ENCODE measurements at places on chromosomes 5 and 9.

- DNase-seq, result no peak
These were observed 108.9 kb downstream of the PSD2 start for GRCh38 chr5:139904566-139904815.

DNA sequence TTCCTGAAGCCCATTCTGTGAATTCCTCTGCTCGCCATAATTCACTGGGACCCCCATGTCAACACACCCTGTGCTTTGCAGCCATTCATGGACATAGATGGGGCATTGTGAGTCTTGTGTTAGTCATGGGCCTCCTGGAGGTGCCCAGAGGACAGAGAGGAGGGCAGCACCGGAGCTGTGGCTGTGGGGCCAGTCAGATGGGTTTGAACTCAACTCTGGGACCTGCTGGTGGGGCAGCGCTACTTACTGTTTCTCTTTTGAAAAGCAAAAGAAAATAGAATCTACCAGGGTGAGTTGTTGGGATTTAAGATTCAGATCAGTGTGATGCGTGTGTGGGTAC, 11.3 kb upstream of the EXOC3 start:
- no peak for DNase-seq

DNA sequence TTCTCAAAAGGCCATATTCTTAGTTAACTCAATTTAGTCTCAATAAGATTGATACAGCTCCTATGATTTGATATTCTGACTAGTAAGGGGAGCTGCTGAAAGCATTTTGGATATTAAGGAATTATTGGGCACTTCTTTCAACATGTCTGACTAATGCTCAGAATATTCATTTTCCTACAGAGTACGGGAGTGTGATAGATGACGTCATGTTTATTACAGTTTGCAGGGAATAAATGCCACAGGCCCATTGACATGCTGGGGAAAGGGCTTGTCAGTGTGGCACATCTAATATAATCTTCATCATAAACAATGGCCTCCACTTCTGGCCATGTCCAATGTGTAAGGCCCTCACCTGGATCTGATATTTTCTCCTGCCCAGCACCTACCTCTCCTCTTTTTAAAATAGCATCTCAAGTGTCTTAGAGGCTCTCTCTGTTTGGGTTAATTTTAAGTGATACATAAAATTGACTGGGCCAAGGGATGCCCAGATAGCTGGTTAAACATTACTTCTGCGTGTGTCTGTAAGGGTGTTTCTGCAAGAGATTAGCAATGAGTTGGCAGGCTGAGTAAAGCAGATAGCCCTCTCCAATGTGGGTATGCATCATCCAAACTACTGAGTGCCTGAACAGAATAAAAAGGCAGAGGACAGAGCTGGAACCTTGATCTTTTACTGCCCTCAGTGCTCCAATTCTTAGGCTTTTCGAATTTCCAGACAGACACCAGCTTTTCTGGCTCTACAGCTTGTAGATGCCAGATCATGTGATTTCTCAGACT, 99.3 kb downstream of the SLC24A2 start:
- no peak for DNase-seq

- DNase-seq, result no peak
These were observed 66.1 kb downstream of the DNAH5 start for GRCh38 chr5:13878357-13878756.

- no peak for DNase-seq
These were observed 353.3 kb downstream of the GADD45G start for GRCh38 chr9:89958086-89958485.

- DNase-seq, result no peak
These were observed 32.1 kb upstream of the CLINT1 start for GRCh38 chr5:157890836-157891597.

DNA sequence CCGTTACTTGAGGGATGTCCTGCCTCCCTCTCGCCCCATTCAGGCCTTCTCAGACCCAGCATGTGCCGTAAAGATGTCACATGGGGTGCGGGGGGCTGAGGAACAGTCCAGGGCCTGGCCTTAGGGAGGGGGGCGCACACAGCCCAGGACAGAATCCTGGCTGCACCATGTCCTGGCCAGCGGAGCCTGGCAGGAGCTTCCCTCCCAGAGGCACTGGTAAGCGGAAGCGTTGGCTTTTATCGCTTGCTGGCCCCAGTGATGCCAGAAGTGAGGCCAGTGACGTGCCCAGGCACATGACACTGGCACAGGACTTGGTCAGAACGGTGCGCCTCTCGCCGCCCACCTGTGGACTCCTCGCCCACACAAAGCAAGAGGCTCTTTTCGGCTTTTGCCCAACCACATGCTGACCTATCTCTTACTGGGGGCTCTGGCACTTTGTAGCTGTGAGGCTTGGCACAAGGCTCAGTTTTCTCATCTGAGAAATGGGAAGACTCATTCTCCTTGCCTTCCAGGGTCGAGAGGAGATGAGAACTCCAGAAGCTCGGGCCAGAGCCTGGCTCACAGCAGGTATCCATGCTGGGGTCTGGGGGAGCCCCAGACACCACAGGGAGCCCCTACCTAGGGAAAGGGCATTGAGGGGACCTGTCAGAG, 59.0 kb downstream of the LMX1B start:
- DNase-seq, result no peak

GRCh38 chr5:176181271-176181855, 56.9 kb upstream of the SIMC1 start:
- DNase-seq, result no peak

GRCh38 chr5:59656351-59657254, 236.9 kb downstream of the PDE4D start:
- no peak for DNase-seq

DNA sequence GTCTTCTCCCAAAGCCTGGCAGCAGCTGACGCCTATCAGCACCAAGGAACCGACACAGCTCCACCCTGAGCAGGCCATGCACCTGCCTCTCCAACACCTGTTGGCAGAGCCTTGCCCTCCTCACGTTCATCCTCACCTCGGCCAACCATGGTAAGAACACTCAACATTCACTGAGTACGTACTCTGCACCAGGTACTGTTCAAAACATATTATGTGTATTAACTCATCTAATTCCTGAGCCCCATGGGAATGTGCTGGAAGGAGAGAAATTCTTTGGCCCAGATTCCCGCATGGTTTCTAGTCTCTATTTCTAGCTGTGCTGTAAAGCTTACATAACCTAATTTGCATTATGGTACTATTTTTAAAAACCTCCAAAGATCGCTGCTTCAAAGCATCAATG, 86.1 kb downstream of the GPR21 start:
- no peak for DNase-seq

DNA sequence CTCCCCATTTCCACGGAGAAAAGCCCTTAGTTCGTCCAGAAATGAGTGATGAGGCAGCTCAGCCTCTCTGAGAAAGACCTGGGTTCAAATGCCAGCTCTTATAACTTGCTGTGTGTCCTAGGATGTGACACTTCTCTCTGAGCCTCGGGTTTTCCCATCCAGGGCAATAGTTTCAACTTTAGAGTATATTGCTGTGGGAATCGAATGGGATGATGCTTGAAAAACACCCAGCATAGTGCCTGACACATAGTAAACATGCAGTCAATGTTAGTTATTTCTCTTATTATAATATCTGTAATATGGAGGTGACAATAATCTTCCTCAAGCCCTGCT, 430 bp upstream of the MAPKAP1 start:
- no peak for DNase-seq

DNA sequence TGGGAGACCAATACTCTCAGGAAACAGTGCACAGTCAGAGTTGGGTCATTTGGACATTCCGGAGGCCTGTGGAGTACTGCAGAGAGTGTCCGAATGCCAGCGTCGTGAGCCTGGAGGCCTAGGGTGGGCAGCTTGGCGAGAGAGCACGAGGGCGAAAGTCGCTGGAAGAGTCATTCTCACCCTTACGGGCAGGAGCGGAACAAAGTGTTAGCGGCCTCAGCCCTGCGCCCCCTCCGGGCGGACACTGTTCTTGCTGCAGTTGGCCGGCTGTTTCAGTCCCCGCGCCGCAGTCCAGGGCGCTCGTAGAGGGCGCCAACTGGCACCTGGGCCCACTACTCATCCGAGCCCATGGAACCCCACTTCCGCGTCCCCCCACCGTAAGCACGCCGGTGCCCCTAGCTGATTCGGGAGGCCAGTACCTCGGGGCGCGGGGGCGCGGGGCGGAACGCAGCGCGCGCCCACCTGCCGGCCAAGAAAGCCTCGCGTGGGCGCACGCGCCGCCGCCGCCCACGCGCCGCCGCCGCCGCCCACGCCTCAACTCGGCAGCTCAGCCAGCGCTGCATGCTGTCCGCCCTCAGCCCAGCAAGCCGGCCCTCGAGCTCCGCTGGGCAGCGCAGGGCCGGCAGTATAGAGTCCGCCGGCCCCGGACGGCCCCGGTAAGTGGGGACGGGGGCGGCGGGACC, 99.7 kb upstream of the CCL21 start:
- no peak for DNase-seq

DNA sequence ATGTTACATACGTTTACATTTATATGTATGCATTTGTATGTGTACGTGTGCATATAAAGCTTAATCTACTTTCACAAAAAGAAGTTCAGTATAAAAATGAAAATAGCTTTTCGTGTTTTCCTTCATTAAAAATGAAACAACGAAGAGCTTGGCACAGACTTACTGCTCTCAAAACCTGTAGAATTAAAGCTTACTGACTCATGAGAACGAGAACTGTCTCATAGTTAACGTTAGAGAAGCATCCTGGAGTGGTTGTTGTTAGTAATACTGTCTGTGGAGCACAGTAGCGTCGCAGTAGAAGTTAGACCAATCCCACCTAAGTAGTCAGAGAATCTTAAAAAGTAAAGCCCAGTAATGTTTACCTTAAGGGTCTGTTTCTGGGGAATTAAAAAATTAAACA, 1.3 kb downstream of the MAT2B start:
- no peak for DNase-seq

DNA sequence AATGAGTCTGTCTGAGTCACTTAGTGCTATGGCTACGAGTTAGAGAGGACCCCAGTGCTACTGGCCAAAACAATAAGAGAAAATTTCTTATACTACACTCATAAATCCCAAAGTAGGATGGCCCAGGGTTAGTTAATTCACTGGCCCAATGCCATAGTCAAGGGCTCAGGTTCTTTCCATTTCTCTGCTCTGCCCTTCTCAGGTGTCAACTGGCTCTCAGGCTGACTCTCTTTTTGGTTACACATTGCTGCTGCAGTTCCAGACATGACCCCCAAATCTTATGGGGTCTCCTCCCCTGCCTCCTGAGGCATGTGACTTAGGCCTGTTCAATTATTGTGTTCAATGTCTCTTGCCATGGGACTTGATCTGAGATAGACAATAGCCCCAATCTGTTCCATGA, 70.4 kb downstream of the ARHGEF37 start:
- no peak for DNase-seq

GRCh38 chr9:111644195-111644772, 13.2 kb downstream of the DNAJC25 start:
- DNase-seq, result no peak

- no peak for DNase-seq
These were observed 404.4 kb downstream of the ZNF608 start for GRCh38 chr5:124342027-124342471.

DNA sequence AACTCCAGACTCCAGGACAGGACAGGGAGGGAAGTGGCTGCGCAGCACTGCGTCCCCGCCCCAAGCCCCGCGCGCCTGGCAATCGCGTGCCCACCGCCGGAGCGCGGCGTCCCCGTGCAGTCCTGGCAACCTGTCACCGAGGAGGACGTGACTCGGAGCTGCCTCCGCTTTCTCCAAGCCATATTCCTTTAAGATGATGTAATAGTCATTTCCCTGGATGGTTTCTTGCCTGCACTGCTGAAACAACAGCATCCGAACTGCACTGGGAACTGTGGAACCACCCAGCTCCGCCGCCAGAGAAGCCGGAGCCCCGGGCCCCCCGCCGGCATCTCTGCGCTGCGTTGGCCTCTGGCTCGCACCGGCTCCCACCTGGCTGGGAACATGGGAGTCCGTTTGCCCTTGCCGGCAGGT, 34.5 kb downstream of the KCTD16 start:
- DNase-seq, result peak; percentile 52

DNA sequence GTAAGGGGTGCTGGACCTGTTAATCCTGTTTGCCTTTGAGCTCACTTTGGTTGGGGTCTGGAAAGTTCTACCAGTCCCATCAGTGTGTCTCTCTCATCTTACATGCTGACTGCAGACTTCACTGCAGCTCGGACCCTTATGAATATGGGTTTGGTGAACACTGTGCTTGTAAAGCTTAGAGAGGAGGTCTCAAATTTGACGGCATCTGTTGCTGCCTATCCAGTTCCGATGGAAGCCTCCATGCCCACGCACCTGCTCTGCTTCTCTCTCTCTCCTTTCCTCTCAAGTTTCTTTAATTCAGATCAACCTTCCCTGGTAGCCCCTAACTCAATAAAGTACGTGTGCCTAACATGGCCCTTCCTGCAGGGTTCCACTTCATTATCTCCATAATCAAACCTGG, 217.9 kb downstream of the HSPA4 start:
- no peak for DNase-seq

DNA sequence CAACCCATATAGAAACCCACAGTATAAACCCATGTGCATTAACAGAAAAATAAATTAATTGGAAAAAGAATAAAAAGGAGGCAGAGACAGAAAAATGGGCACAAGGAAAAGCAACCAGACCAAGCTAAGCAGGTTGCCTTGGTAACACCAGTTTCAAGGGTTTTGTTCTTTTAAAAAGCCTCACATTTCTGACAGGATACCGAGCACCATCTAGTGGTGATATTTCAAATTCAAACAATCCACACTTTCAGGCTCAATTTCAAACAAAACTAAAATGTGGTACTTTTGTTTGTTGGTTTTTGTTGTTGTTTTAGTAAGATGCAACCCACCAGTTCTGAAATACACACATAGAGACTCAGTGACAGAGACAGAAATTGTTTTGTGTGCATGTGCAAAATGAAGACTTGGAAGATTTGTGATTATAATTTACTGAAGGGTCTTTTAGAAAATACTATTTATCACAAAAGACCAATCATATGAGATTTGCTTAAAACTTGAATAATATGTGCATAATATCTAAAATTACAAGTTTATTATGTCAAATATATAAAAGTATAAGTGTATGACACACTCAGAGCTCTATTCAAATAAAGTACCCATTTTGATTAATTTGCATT, 318.2 kb downstream of the SLCO4C1 start:
- peak; percentile 55 for DNase-seq

DNA sequence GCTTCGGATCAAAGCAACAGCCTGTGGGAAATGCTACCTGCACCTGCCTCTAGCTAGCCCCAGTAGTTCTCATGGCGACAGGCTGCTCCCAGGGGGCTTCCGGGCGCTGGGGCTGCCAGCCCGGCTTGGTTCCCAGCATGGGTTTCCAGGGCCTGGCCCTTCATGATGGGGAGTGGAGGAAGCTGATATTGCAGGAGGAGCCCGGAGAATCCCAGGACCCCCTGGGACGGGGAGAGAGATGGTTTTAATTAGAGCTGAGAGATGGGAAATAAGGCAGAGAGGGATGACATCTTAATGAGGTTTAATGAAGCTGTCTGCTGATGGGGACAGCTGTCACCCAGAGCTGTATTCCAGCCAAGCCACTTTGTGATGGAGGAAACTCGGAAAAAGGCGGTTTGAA, 78.6 kb downstream of the CFAP77 start:
- no peak for DNase-seq
